ENCODE measurements at places on chromosomes 6 and 20.

GRCh38 chr6:324729-325125 lies 32.4 kb downstream of the DUSP22 start:
- no peak for DNase-seq

GRCh38 chr20:64216036-64216435 lies 39.5 kb upstream of the PCMTD2 start:
- no peak for DNase-seq

DNA sequence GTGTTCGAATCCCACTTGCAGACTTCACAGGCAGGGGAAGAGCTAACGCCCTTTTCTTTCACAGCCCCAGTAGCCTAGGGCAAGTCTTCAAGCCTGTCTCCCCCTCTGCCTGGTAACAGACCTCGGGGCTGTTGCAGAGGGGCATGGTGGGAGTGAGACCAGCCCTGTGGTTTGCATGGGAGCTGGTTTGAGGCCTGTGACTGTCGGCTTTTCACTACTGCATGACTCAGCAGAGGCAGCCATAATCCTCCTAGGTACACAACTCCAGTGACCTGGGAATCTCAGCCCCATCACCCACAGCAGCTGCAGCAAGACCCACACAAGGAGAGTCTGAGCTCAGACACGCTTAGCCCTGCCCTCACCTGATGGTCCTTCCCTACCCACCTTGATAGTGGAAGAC lies 55.3 kb upstream of the POPDC3 start:
- DNase-seq = no peak

DNA sequence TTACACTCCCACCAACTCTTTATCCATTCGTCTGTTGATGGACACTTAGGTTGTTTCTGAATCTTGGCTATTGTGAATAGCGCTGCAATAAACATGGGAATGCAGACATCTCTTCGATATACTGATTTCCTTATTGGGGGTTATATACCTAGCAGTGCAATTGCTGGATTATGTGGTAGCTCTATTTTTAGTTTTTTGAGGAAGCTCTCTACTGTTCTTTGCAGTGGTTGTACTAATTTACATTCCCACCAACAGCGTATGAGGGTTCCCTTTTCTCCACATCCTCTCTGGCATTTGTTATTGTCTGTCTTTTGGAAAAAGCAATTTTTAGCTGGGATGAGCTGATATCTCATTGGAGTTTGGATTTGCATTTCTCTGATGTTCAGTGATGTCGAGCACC lies 4.6 kb upstream of the PFDN4 start:
- no peak for DNase-seq

- DNase-seq = no peak
Measured at GRCh38 chr6:144127097-144127496, 23.2 kb upstream of the STX11 start.

GRCh38 chr20:819680-820322 lies 13.7 kb upstream of the FAM110A start:
- no peak for DNase-seq

GRCh38 chr6:157603314-157603940 lies 219.6 kb upstream of the SNX9 start:
- DNase-seq = no peak

Measured in hematopoietic multipotent progenitor cell treated with erythropoietin and hydrocortisone succinate and interleukin-3 and kit ligand, for 8 days (in vitro differentiated cells).